ENCODE measurements at places on chromosomes 4 and X.
A peak's percentile ranks its signal among the peaks of the same experiment; 100 is the strongest.

DNA sequence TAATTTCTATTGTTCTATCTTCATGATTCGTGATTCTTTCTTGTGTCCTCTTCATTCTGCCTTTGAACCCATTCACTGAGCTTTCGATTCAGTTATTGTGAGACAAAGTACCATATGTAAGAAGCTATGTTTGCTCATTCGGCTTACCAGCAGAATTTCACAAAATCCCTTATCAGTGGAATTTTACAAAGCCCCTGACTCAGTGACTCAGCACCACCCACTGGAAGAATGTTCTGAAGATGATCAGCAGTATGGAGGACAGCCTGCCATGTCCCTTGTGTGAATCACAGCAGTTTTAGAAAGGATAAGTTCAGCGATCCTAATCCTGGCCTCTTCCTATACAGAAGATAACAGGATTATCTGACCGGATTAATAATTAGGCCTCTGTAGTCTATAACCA is 5.8 kb upstream of the UXT start:
- DNase-seq, result no peak

DNA sequence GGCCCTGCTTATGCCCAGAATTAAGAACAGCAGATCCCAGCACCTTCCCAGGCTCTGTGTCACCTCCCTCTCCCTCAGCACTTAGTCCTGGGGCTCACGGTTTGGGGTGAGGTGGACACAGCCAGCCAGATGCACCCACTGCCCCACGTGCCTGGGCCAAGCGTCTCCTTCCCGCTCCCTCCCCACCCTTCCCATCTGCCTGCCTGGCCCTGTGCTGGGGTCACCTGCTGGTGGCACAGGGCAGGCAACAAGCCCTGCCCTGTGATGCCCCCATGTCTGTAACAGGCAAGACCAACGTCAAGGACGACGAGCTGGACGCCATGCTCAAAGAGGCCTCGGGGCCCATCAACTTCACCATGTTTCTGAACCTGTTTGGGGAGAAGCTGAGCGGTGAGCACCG is 5.3 kb downstream of the MYL5 start:
- no peak for DNase-seq

GRCh38 chrX:133412246-133412645 is 3.0 kb downstream of the GPC4 start:
- no peak for DNase-seq

DNA sequence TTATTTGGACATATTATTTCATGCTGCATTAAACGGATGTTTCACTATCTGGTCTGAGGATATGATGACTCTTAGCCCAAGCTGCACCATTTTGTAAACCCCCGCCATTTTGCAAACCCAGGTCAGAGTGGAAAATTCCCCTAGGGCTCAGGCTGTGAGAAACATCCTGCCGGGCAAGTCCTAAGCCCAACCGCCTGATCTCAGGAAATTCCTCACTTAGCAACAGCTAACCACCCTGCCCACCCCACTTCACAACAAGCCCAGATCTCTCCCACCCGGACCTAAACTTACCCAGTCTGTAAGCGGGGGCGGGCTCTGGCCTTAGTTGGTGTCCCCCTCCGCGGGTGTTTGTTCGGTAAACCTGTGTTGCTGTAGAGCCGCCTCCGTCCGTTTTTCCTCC is 2747.1 kb downstream of the PCDH7 start:
- DNase-seq, result no peak

DNA sequence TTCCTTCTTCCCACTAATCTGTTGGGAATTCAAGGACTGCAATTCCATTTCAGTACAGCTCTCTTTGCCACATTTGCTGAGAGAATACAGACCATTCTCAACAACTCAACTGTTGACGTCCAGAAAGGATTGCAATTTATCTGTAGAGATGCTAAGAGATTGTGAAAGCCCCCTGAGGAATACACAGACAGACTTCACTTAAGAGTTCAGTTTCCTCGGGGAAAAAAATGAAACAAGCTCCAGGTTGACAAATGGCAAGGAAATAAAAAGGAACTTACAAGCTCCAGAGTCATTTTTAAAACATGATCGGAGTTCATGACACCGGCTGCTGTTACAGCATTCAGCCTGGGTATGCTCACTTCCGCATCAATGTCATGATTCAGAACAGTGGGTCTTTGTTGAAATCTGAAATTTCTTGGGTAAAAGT is 13.8 kb downstream of the TLR10 start:
- DNase-seq, result no peak

DNA sequence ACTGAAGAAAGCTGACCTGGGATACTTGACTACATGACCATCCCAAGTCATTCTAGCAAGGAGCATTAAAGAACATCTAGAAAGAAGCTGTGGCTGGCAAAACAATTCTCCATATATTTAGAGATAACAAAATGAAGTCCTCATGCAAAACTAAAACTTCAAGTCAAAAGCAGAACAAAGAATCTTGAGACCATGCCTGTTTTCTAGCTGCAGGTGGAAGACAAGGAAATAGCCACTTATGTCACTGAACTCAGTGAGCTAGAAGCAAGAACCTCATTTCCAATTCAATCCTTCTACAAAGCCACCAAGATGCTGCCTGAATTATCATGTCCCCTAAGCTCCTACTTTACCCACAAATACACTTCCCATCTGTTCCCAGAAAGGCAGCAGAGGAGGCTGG is 13.8 kb downstream of the USP46 start:
- no peak for DNase-seq

DNA sequence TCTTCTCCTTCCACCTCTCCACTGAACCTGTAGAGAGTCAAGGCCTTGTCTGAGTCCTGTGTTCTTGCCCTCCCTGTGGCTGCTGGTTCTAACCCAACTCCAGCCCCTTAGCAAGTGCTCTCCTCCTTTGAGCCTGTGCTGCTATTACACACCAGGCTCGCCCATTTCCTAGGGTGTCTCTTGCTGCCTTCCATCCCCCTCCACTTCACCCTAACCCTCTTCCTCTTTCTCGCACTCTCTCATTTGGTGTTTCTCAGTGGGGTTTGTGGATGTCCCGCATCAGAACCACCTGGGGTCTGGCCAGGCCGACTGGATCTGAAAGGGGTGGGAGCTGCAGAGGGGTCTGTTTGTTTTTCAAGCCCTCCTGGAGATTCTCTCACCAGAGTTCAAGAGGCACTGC is 156.7 kb downstream of the SPRY1 start:
- DNase-seq, result no peak

DNA sequence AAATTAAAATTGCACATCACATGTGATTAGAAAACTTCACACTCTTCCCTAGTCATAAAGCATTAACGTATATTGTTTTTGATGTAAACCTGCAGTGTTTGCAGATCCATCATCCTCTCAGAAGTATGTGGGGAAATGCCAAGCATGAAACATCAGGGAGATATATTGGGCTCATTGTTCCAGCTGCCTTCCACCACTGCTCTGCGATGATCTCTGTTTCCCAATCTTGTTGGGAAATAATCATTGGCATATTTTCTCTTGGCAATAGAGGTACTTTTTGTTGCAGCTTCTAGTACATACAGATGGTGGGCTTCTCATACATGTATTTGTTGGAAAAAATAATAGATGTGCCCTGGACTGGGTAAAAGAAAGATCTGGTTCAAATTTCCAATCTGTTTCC is 466.3 kb upstream of the HS3ST1 start:
- DNase-seq, result no peak

- no peak for DNase-seq
Measured at GRCh38 chrX:29627833-29628232, 587.5 kb upstream of the MAGEB2 start.

GRCh38 chr4:113292371-113293042 is 243.1 kb downstream of the ANK2 start:
- no peak for DNase-seq

DNA sequence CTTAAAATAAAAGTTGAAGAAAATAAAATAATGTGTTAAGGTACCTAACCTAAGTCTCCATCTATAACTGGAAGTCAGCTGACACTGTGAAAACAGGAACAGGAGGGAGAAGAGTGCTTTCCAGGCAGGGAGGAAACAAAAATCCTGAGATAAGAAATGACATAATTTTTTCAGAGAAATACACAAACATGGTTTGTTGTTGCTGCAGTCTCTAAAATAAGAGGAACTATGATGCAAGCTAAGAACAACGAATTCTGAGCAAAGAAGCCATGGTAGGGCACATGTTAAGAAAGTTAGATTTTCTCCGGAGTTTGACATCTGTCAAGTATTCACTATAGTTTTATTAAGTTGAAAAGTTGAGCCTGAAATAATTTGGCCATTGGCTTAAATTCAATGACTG is 26.9 kb downstream of the PAPSS1 start:
- DNase-seq, result no peak

GRCh38 chr4:102761296-102761701 is 531 bp upstream of the MANBA start:
- DNase-seq, result peak; percentile 24

DNA sequence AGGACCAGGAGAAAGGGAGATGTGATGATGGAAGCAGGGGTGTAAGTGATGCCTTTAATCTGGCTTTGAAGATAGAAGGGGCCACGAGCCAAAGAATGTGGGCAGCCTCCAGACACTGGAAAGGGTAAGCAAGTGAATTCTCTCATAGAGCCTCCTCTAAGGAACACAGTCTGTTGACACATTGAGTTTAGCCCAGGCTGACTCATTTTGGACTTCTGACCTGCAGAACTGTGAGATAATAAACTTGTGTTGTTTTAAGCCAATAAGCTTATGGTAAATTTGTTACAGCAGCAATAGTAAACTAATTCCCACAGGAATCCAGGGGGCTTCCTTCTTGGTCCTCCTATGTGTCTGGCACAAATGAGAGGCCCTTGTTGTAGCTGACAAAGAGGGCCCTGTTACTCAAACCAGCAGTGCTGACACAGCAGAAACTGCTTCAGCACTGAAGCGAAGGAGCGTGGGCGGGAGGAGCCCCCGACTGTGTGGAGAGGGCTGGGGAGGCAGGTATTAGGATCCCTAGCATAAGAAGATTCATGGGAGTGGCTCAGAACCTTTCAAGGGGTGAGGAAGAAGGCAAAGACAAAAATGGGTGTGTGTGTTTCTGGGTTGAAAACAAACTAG is 268.7 kb downstream of the NR3C2 start:
- no peak for DNase-seq

DNA sequence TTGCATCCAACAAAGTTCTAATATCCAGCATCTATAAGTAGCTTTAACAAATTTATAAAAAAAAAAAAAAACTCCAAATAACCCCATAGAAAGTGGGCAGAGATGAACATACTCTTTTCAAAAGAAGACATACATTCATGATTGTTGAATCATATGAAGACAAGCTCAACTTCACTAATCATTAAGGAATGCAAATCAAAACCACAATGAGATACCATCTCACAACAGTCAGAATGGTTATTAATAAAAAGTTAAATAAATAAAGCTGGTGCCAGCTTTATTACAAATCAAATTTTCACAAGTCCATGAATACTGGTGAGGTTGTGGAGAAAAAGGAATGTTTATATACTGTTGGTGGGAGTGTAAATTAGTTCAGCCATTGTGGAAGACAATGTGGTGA is 592.0 kb downstream of the IQCM start:
- DNase-seq, result no peak

GRCh38 chr4:155657169-155657568 is 9.5 kb upstream of the GUCY1A1 start:
- DNase-seq, result no peak

GRCh38 chr4:61911313-61911756 is 711.2 kb downstream of the ADGRL3 start:
- no peak for DNase-seq

DNA sequence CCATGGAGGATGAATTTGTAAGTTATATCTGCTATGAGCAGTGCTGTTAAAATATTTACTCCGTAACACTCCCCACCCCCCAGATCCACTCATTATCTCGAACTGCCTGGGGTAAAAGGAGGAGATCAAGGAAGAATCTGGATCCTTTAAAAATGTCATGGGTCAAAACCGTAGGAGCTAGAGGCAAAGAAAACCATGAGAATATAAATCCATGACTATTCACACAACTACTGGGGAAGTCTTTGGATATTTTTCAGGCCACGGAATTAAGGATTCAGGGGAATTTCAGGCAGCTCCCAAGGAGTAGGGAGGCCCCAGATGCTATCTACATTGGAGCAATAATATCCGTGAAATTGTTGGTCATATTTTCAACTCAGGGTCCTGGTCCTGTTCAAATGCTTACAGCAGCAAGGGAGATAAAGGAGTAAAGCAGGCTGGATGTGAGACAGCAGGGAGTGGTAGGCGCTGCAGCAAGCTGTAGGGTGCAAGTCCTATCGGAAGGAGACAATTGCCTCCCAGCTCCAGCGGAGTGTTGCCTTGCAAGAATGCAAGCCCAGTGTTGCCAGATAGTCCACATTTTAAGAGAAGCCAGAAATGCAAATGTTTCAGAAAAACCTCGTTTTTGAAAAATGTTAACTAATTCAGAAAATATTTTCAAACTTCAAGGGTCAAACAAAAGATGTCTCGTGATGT is 116.2 kb upstream of the KIT start:
- no peak for DNase-seq

- no peak for DNase-seq
Measured at GRCh38 chr4:156290811-156291210, 337.1 kb upstream of the CTSO start.

- no peak for DNase-seq
Measured at GRCh38 chr4:140602714-140603113, 34.0 kb upstream of the UCP1 start.

- no peak for DNase-seq
Measured at GRCh38 chr4:110195561-110196205, 2.7 kb downstream of the ELOVL6 start.

- no peak for DNase-seq
Measured at GRCh38 chrX:19705196-19705769, 182.1 kb downstream of the SH3KBP1 start.

- no peak for DNase-seq
Measured at GRCh38 chr4:64814616-64815015, 405.4 kb upstream of the TECRL start.

DNA sequence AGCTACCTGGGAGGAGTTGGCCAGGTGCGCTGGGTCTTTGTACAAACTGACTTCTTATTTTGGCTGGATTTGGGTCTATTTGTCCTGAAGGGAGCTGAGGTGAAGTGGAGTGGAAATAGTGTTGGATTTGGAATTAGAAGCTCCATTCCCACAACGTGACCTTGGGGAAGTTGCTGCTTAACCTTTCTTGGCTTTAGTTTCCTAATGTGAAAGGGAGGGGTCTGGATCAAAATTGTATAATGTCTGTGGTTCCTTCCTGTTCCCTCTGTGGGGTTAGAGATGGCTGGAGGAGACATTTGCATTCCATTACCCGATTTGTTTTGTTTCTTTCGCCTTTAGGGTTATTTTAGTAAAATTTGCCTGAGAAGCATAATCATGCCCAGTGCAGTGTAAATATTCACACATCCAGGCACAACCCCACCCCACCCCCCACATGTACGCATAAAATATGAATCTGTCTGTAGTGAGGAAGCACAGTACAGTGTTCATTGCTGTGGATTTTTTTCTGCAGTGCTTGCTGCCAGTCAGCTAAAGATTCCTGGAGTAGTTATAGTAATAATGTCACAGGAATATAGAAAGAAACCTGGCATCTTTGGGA is 21.5 kb downstream of the JADE1 start:
- DNase-seq, result no peak

GRCh38 chr4:90317785-90318184 is 190.6 kb downstream of the CCSER1 start:
- no peak for DNase-seq

GRCh38 chr4:3417448-3417847 is 24.3 kb upstream of the HGFAC start:
- DNase-seq, result no peak

Measured in tibial nerve (tissue), 4 donors.